ENCODE measurements at places on chromosomes 4 and X.

DNA sequence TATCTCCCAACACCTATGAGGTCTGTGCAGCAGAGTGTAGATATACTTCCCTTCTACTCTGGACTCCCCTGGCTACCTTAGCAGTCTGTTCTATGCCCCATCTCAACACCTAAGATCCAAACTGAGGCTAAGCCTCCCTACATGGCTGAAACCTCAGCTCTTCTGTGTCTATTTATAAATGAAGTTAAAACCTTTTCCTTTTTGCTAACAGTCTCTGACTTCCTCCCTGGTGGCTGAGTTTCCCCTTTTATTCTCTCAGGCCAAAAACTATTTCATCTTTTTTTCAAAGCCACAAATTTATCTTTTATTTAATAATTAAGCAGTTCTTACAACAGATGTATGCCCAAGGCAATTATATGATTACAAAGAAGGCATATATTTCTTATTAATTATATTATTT lies 111.8 kb upstream of the STIM2 start:
- no peak for DNase-seq

DNA sequence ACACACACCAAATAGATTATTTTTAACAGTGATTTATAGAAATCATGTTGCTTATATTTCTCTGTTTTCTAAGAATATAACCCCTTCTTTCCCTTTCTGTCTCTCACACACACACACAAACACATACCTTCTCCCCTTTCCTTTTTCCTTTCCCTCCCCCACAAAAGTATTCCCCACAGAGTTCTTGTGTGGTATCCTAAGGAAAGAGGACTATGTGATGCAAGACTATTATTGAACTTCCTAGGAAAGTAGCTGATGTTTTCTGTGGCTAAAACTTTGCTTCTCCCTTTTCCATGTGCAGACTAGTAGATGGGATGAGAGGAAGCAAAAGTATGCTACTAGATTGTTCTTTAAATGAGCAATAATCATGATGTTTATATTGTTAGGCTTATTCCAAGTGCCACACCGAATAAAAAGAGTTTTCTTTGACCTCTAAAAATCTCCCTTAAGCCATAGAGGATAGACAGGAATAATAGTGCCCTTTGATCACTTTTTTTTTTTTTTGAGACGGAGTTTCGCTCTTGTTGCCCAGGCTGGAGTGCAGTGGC lies 38.7 kb downstream of the CPEB2 start:
- DNase-seq: no peak

- DNase-seq: peak; percentile 62
Observed at GRCh38 chrX:153925739-153926551, at the start of gene ARHGAP4. Gene ARHGAP4 (minus strand): TSS chrX:153926264. CDS start chrX:153926202, 62 bp downstream.

GRCh38 chr4:100590325-100590724 lies 72.5 kb upstream of the EMCN start:
- DNase-seq: no peak

GRCh38 chr4:7808752-7809151 lies 130.9 kb downstream of the AFAP1 start:
- DNase-seq: no peak

DNA sequence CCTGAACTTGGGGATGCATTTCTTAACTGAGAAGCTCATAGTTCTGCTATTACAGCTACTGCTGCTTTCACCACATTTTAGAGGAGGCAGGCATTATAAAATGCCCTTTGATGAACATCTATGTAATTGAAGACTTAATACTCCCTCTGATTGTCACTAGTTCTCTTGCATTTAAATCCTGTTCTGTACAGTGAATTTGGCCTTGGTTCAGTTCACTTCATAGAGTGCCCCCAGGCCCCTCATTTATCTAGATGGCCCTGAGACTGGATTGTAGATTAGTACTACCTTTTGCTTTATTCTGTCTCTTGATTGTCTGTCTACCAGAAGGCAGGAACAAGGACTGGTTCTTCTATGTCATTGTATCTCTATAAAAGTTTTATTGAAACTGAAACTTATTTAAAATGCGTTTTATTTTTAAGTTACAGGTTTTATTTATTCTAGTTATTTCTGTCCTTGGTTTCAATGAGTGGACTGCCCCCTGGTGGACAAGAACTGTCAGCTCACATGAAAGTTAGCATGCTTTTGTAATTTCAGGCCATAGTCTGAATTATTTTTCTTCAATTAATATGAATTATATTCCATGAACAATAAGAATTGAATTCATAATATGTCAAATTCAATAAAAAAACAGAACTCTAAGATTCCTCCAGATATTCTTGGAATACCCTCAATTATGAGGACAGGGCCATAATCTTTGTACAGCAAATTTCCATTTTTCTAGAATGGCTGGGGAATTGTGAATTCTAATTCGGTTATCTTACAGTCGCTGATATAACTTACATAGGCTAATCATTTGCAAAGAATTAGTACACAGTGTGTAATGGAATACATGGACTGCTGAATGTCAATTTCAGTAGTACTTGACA lies 47.2 kb upstream of the TMEM33 start:
- no peak for DNase-seq

All from activated T-cell treated with anti-CD3 and anti-CD28 coated beads, Interleukin-2, amount 50 U/mL, for 1 hour (primary cell).